ENCODE measurements at places on chromosomes 3 and 15.

DNA sequence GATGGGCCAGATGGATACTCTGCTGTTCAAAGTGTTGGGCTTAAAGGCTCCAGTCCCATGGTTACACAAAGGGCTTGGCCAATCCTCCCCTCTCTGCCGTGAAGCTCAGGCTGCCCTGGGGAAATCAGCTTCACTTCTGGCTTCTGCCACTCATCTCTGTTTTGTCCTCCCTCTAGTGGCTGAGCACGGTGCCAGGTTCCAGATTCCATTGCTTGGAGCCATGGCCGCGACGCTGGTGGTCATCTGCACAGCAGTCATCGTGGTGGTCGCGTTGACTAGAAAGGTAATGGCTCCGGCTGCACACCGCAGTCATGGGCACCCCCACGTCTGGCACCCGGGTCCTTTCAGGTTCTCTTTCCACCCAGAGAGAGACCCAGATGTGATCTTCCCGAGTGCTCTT lies 5.6 kb downstream of the TIGIT start:
- peak; percentile 37 for DNase-seq

- DNase-seq: no peak
Measured at GRCh38 chr3:124974691-124975090, 40.1 kb upstream of the MUC13 start.

DNA sequence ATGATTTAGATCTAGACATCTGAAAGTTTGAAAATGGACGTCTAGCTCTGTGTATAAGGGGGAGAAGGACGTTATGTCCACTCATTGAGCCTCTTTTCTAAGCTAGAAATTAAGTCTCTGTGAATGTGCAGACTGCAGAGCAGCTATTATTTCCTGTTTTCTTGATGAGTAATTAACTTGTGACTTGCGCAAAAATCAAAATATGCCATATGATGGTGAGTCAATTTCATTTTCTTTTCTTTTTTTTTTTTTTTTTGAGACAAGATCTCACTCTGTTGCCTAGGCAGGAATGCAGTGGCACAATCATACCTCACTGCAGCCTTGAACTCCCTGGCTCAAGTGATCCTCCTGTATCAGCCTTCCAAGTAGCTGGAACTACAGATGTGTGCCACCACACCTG lies 14.1 kb downstream of the LACTB start:
- peak; percentile 30 for DNase-seq

DNA sequence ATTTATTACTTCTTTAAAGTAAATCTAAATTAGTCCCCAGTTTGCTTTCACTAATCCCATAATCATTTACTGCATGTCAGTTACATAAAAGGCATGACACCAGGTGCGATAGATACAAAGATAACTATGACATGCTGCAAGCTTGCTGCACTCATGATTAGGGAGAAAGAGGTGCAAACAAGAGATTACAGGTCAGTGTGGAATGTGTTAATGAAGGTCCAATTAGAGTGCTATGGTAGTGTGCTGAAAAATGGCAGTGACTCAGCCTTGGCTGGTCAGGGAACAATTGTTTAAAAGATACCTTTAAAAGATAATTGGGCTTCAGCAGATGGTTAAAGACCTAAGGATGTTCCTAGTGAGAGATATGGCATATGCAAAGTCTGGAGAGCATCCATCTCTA lies 352.6 kb upstream of the TGFBR2 start:
- DNase-seq: no peak
